ENCODE measurements at places on chromosomes 3 and 15. TPM values are rescaled to one million over a fixed set of nuclear protein-coding genes. Genes with fewer than 3 reads are reported as not detected.

The MANF gene
- 77.3 TPM for polyA plus RNA-seq

The PCBP4 gene
- 327 TPM for polyA plus RNA-seq

The CACNA1D gene
- 24.9 TPM for polyA plus RNA-seq

The FAM3D gene
- not detected for polyA plus RNA-seq

The GOLGA8O gene
- polyA plus RNA-seq = not detected

The EPHB1 gene
- 19.1 TPM for polyA plus RNA-seq
